ENCODE measurements at places on chromosomes 4 and X. TPM values are rescaled to one million over a fixed set of nuclear protein-coding genes. Genes with fewer than 3 reads are reported as not detected.

Gene FGF16
- total RNA-seq = not detected

- DNase-seq = no peak
Measured at GRCh38 chr4:54819034-54819433, 161.3 kb downstream of the KIT start.

Gene PASD1
- total RNA-seq = not detected

DNA sequence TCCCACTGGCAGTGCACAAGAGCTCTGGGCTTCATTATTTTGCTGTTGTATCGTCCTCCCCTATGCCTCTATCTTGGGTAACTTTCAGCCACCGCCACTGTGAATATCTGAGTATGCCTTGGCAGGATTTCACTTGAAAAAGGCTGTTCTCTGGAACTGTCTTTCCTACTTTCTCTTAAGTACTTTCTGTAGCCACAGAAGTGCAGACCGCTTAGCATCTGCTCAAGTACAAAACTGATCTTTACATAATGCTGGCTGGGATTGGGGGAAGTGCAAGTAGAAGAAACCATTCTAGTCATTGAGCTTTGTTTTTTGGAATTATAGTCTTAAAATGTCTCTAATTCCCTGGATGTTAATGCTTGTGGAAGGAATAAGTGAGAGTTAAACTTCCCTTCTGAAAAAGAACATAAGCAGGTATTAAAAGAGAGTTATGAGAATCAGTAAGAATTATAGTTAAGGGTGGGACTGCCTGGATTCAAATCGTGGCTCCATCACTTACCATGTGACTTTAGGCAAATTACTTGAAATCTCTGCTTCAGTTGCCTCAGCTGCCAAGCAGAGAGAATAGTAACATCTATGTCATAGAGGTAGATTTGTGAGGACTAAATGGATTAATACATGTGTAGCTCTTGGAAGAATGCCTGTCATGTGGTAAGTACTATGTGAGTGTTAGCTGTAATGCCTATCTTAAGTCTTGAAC lies 77.5 kb downstream of the MID1IP1 start:
- DNase-seq = no peak

- no peak for DNase-seq
Measured at GRCh38 chrX:12526306-12526705, 264.9 kb upstream of the PRPS2 start.

Gene RPS6KA6
- total RNA-seq = 0.47 TPM

GRCh38 chr4:169293343-169294176 lies 22.8 kb upstream of the SH3RF1 start:
- no peak for DNase-seq

Gene LSM6
- total RNA-seq = 11.9 TPM

DNA sequence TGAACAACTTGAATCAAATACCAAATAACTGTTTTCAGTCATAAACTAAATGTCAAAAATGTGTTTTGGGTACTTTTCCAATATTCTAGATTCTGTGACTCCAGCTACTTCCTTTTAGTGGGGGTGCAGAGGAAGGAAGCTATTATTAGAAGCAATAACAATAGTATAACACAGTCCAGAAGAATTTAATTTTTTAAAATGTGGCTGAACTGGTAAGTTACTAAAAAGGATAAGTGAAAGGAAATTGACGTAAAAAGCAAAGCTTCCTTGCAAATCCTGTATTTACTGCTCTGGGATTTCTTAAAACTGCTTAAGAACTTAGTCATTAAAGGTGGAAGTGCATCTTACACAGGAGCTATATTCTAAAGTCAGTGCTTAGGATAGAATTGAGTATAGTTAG lies 53.2 kb downstream of the MOSPD2 start:
- DNase-seq = no peak

GRCh38 chr4:24979554-24979953 lies 51.2 kb downstream of the LGI2 start:
- DNase-seq = no peak

DNA sequence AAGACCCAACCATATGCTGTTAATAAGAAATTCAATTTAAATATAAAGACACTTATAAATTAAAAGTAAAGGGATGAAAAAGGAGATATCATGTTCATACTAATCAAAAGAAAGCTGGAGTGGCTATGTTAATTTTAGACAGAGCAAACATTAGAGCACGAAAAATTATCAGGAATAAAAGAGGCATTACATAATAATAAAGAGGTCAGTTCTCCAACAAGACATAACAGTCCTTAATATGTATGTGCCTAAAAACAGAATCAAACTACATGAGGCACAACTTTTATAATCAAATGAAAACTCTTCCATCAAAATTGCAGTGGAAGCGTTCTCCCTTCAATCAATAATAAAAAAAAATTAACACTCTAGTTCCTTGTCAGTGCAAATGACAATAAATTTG lies 62.6 kb downstream of the ARHGEF6 start:
- DNase-seq = no peak

Gene OPRPN
- total RNA-seq = not detected

Gene TRPC5OS
- total RNA-seq = not detected

Gene SPANXC
- total RNA-seq = not detected

DNA sequence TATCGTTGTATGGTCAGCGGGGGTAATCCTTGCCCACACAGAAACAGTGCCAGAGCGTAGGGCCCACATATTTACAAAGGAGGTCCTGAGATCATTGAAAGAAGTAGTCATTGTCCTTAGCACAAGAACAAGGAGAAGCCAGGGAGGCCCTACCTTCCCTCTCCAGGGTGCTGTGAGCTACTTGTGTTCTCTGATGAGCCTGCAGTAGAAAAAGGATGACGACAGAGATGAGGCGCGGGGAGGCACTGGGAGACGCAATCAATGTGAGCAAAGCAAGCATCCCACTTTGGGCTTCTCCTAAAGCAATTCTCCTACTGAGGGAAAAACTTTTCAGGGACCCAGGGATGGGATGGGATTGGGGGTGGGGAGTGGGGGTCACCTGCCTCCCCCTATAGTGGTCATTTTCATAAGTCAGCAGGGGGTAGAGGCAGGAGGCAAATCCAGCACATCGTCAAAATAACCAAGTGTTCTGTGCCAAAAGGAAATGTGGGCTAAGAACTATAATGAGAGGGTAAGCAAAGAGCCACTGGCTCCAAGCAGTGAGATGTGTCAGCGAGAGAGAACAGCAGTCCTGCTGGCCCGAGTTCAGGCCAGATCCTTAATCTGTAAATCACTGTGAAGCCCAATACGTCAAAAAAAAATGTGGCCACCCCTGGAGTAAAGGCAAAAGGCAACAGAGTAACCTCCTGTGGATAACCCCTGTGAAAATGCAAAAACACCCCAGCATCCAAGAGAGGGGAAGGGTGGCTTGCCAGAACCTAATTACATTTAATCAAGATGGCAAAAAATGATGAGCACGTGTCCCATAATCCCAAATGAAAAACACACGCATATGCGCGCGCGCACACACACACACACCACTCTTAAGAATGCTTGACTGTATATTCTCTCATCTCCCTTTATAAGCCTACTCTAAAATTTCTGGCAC lies 136.6 kb upstream of the HHIP start:
- DNase-seq = no peak

Gene TRIML1
- not detected for total RNA-seq

DNA sequence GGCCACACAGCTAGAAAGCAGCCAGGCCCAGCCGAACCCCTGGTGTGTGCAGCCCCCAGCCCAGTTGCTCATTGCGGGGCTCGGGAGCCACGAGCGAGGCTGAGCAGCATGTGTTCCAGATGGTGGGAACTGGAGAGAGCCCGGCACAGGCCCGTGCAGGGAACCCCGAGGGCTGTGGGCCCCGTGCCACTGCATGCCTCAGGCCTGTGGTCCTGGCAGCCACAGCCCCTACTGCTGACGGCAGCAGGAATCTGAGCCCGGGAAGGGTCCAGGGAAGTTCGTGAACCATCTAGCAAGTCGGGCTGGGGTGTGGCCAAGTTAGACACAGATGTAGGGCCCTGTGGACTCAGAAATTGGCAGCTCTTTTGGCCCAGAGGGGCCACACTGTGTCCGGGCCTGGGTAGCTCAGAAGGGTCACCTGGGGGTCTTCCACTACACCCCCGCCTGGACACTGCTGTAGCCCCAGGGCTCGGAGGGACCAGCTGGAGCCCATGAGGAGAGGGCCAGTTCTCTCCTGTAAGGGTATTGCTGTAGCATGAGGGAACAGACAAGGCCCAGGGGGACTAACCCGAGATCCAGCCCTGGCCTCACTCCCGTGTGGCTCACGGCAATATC lies 12.1 kb downstream of the HTRA3 start:
- DNase-seq = peak; percentile 85

DNA sequence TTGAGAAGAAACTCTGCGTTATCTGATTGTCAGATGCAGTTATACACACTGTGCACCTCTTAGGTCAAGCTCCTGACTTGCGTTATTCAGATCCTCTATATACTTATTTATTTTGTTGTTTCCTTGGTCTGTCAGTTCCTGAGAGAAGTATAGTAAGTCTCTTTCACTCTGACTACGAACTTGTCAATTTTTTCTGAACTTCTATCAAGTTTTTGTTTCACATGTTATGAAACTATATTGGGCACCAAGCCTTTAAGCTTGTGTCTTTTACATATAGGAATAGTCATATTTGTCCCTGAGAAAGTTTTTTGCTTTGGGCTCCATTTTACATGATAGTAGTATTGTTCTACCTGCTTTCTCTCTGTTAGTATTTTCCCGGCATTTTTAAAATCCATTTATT lies 31.7 kb downstream of the ZNF275 start:
- no peak for DNase-seq

DNA sequence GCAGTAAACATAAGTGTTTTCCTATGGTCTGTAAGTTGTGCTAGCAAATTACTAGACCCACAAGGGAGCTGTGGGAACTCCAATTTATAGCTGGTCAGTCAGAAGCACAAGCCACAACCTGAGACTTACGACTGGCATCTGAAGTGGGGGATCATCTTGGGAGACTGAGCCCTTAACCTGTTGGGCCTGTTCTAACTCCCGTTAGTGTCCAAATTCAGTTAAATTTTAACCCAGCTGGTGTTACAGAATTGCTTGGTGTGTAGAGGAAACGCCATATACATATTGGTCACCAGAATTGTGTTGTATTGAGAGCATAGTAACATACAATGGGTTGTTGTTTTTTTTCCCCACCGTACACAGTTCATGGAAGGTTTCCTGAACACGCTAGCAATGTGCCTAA lies 25.1 kb upstream of the NFXL1 start:
- no peak for DNase-seq

Gene PAK3
- total RNA-seq = 0.16 TPM

DNA sequence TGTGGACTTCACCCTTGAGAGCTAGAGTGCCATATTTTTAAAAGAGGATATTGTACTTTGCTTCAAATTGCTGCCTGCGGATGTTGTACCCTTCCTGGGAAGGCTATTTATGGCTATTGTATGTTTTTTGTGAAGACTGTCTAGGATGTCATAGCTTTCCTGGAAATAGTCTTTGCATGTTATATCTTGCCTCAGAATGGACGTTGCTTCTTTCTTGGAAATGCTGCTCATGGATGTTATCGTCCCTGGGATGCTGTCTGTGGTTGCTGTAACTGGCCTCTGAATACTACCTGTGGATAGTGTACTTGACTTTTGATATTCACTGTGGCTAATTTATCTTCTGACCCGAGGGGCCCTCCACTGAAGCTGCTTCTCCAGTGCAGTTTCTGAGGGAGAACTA lies 146.8 kb downstream of the ENOX2 start:
- DNase-seq = no peak

GRCh38 chr4:112411781-112412550 lies 104.0 kb downstream of the NEUROG2 start:
- DNase-seq = peak; percentile 28

Gene ATP1B4
- total RNA-seq = 2.7 TPM

Gene RASL11B
- total RNA-seq = 5.6 TPM

DNA sequence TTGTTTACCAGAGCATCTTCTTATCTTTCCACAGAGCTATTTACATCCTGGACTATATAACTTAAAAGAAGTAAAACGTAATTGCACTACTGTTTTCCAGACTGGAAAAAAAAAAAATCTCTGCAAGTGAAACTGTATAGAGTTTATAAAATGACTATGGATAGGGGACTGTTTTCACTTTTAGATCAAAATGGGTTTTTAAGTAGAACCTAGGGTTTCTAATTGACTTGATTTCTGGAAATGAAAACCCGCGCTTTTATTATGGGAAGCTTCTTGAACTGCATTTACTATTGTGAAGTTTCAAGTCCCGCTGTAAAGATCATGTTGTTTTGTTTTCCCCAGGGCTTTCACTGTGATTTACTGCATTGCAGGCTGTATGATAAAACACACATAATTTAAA lies 162.7 kb downstream of the STIM2 start:
- no peak for DNase-seq

DNA sequence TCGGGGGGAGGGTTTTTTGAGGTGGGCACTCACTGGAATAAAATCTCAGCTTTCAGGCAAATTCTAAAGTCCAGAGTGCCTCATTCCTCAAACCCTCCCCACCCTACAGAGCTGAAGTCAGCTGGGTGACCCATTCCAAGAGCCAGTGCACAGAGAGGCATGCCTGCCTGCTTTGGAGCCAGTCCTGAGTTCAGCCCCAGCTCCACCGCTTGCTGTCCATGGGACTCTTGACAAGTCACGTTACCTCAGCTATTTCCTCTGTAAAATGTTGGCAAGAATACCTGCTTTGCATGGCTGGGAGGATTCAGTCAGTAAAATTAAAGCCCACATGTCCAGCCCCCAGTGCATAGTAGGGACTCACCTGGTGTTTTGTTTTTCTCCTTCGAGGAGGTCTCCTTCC lies 125.9 kb upstream of the PJA1 start:
- DNase-seq = no peak

DNA sequence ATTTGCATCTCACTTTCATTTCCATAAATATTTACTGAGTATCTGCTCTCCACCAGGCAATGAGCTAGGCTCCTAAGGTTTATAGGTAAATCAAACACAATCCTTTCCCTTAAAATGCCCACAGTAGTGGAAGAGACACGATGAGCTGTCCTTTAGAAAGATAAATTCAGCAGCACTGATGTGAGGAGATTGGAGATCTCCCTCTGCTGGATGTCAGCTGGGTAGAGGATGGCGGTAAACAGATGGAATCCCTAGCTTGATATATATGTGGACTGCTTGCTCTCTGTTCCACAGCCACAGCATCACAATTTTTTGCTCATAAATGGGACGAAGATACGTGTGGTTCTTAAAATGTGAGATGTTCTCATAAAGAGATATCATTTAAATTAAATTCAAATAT lies 216.4 kb upstream of the RASGEF1B start:
- DNase-seq = no peak
